Spinal cord (tissue), 10 donors: ENCODE measurements at places on chromosomes 2 and 18.
A peak's percentile ranks its signal among the peaks of the same experiment; 100 is the strongest.

GRCh38 chr2:11652553-11652952 lies 17.4 kb downstream of the NTSR2 start:
- H3K4me1 ChIP-seq: peaks cover 4% of the 10 kb centered on the region
- H3K36me3 ChIP-seq: no peaks in the 10 kb centered on the region
- peak; percentile 95 for DNase-seq
- no peak overlapping the region for H3K4me3 ChIP-seq
- peak overlapping the region; percentile 53 for H3K27ac ChIP-seq

DNA sequence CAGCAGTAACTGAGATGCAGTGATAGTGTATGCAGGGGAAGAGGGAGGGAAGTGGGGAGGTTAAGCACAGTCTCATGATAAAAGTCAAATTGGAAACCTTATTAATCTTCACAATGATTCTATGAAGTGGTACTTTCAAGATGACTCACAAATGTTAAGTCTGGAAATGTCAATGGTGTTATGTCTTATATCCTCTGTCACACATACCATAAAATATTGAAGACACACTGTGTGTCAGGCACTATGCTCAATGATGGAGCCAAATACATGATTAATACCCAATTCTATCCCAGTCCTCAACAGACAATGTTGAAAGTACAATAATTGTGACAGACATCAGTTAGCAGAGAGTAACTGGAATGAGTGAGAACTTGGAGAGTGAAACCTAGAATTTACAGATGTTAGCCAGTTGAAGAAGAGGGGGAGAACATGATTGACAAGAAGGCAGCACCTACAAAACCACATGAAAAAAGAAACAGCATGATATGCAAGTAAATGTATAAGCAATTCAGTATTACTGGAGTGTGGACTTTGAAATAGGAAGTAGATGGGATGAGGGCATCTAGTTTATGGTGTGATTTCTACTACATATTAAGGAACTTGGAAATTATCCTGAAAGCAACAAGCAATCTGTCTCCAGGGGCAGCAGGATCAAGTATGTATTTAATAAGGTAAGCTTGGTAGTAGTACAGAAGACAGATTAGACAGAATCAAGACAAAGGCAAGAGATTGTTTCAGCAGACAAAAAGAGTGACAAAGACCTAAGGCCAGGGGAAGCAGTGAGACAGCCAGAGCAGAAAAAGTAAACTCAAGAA lies 107.6 kb downstream of the STRN start:
- no peaks in the 10 kb centered on the region for H3K27me3 ChIP-seq
- no peak overlapping the region for H3K27ac ChIP-seq
- H3K4me3 ChIP-seq: no peak overlapping the region
- DNase-seq: no peak

DNA sequence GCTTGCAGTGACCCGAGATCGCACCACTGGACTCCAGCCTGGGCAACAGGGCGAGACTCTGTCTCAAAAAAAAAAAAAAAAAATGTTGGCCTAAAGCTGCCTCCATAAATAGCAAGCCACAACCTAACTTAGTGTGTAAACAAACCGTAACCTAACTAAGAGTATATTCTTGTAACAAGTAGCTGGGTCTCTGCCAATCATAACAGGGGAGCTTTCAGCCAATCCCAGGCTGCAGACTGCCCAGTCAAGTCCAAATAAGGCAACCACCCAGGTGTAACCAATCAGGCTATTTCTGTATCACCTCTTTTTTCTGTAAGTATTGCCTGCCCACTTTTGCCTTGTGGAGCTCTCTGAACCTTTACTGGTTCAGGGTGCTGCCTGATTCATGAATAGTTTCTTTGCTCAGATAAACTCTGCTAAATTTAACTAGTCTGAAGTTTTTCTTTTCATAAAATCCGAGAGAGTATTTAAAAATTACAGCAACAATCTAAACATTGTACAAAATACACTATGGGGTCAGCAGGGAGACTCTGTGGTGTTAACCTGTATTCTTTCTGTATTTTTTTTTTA lies 4.5 kb downstream of the PSTPIP2 start:
- H3K4me3 ChIP-seq: no peak overlapping the region
- no peak for DNase-seq
- H3K27ac ChIP-seq: no peak overlapping the region
- peaks cover 6% of the 10 kb centered on the region for H3K27me3 ChIP-seq
- H3K36me3 ChIP-seq: no peaks in the 10 kb centered on the region

DNA sequence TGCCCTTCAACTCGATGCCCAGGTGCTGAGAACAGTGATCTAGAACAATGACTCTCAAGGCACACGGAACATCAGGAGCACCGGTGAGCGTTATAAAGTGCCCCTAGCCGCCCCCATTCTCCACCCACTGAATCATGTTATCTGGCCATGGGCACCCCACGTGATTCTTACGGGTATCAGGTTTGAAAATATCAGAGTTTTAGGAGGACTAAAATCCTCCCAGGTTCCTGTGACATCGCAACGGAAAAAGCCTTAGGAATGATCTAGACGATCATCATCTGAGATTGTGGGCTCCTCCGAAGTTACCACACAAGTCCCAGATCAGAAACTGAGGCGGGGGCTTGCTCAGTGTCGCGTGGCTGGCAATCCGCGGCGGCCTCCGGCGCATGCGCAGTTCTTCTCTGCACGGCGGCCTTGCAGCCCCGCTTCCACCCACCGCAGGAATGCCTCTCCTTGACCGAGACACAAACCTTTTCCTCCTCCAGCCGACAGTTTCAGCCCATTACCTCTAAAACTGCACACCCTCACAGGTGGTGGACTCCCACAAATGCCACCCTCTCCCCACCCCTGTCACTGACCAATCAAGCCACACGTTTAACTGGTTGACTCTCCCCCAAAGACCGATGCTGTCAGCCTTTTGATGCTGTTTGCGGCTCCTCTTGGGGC lies 5.8 kb upstream of the MRPL33 start:
- peak overlapping the region; percentile 17 for H3K4me3 ChIP-seq
- H3K36me3 ChIP-seq: no peaks in the 10 kb centered on the region
- peaks cover 7% of the 10 kb centered on the region for H3K4me1 ChIP-seq
- H3K27me3 ChIP-seq: peaks cover 16% of the 10 kb centered on the region

DNA sequence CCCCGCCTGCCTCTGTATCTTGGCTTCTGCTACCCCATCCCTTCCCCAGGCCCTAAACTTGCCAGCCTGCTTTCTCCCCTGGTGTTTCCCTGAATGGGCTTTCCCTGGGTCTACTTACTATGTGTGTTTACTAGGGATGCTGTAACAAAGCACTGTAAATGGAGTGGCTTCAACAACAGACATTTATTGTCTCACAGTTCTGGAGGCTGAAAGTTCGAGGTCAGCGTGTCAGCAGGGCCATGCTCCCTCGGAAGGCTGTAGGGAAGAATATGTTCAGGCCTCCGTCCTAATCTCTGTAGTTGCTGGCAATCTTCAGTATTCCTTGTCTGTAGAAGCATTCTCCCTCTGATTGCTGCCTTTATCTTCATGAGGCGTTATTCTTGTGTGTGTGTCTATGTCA lies 113.6 kb downstream of the DDX1 start:
- H3K4me3 ChIP-seq: no peak overlapping the region
- no peak for DNase-seq
- H3K27me3 ChIP-seq: no peaks in the 10 kb centered on the region
- peaks cover 9% of the 10 kb centered on the region for H3K4me1 ChIP-seq

- DNase-seq: no peak
- H3K4me3 ChIP-seq: no peak overlapping the region
- H3K36me3 ChIP-seq: no peaks in the 10 kb centered on the region
- H3K27me3 ChIP-seq: no peaks in the 10 kb centered on the region
- no peaks in the 10 kb centered on the region for H3K4me1 ChIP-seq
- no peak overlapping the region for H3K27ac ChIP-seq
Observed at GRCh38 chr2:72682061-72682460, 143.8 kb downstream of the EXOC6B start.

DNA sequence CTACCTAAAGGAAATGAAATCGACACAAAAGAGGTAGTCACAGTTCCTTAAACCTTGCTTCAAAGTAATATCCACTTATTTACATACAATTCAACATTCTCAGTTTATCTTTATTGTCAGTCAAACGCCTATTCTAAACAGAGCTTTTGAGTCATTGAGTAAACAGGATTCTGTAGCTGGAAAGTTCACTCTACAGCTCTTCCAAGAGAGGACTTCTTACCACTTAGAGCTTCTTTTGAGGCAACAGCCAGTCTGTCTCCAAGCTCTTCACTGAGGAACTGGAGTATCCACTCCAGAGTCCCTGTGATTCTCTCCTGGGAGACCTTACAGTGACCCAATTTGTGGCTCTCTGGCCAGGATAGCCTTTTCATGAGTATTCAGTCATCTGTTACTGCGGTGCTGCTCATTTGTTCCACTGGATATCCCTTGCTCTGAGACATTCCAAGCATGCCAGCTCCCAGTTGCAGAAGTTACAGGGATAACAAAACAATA lies 210.9 kb upstream of the OSR1 start:
- no peaks in the 10 kb centered on the region for H3K36me3 ChIP-seq
- H3K4me1 ChIP-seq: no peaks in the 10 kb centered on the region
- DNase-seq: no peak
- H3K27ac ChIP-seq: no peak overlapping the region

- no peaks in the 10 kb centered on the region for H3K4me1 ChIP-seq
- no peak overlapping the region for H3K27ac ChIP-seq
Observed at GRCh38 chr2:13584020-13584419, 867.3 kb downstream of the TRIB2 start.

GRCh38 chr2:186551323-186552050 lies 38.4 kb upstream of the ITGAV start:
- no peak overlapping the region for H3K4me3 ChIP-seq
- no peaks in the 10 kb centered on the region for H3K27me3 ChIP-seq
- H3K27ac ChIP-seq: no peak overlapping the region
- DNase-seq: no peak

DNA sequence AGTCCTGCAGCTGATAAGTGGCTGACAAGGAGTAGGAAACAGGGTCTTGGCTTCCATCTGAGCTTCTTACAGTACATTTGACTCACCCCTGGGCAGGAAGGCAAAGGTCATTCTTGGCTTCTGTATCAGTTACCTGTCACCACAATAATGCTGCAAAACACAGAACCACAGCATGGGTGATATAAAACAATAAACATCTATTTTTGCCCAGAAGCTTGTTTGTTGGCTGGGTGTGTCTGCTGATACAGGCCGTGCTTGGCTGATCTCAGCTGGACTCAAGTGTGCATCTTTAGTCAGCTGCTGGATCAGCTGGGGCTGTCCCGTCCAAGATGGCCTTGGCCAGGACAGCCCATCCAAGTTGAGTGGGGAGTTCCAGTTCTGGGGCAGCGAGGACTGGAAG lies 34.7 kb downstream of the ONECUT2 start:
- H3K27me3 ChIP-seq: no peaks in the 10 kb centered on the region
- H3K4me1 ChIP-seq: no peaks in the 10 kb centered on the region
- no peaks in the 10 kb centered on the region for H3K36me3 ChIP-seq
- no peak overlapping the region for H3K4me3 ChIP-seq
- DNase-seq: no peak
- H3K27ac ChIP-seq: no peak overlapping the region

DNA sequence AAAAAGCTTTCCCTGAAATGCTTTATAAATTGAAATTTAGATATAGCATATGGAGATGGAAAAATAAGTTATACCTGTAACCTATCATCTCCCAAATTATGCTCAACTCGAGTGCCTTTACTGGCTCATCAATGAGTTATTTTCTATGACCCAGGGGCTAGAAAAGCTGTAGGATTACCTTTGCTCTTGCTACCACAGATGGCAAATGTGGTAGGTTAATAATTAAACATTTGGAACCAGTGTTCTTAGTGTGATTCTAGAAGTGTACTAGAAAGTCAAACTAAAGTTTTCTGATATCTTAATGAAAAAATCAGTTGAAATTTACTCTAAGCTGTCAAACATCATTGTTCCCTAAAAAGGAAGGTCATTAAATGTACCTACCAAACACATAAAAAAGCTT lies 22.5 kb downstream of the ALS2 start:
- no peak overlapping the region for H3K27ac ChIP-seq
- H3K36me3 ChIP-seq: peaks cover 24% of the 10 kb centered on the region
- H3K27me3 ChIP-seq: no peaks in the 10 kb centered on the region
- H3K4me3 ChIP-seq: no peak overlapping the region

DNA sequence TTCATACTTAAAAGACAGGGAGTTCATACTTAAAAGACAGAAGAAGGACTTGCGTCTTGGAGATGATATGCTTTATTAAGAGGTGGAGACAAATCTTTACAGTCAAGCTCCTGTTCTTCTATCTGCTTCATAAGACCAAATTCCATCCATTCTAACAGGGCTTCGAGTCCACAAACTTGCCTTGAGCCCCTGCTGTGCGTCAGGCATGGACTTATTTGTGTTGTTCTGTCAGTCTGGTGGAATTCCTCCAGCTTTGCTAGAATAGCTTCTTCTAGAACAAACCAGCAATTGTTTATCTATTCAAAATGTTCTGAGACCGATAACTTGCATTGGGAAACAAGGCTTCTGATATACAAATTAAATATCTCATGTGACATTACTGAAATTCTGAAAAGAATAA lies 73.9 kb upstream of the SOX11 start:
- no peak for DNase-seq
- H3K4me1 ChIP-seq: no peaks in the 10 kb centered on the region
- H3K4me3 ChIP-seq: no peak overlapping the region
- H3K27me3 ChIP-seq: no peaks in the 10 kb centered on the region
- H3K36me3 ChIP-seq: no peaks in the 10 kb centered on the region
- no peak overlapping the region for H3K27ac ChIP-seq

DNA sequence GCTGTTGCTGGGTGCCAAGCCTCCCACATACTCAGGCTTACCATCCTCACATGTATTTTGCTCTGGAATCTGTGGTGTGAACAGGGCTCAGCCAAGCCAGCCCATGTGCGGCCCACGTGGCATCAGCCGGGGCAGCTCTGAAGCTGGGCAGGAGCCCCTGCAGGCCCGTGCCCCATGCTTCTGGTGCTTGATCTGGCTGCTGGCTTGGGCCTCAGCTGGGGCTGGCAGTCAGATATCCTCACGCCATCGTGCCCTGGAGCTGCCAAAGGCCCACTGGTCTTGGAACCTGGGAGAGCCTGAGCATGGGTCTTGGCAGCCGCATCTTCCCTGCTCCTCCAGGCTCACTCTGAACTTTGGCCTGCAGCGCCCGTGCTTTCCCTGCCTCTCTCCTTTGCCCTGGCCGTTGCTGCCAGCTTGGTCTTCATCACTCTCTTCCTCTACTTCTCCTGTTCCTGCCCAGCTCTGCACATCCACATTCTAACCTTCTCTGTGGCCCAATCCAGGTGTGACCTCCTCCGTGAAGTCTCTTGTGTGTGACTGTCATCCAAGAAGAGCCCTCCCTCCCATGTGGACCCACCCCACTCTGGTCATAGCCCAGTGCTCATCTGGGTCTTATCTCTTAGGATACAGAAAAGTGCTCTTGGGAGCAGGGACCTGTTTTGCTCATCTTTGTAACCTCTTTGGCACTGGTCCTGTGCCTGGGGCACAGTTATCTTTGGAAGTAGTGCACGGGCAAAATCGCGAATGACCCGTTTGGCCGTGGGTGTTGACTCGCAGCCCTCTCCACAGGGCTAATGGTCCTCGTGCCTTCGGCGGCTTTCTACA lies 116.1 kb downstream of the RNF144A start:
- H3K4me1 ChIP-seq: peaks cover 16% of the 10 kb centered on the region
- DNase-seq: no peak
- H3K27ac ChIP-seq: no peak overlapping the region
- H3K36me3 ChIP-seq: peaks cover 81% of the 10 kb centered on the region
